ENCODE measurements at places on chromosomes 12 and 14. TPM values are rescaled to one million over a fixed set of nuclear protein-coding genes. Genes with fewer than 3 reads are reported as not detected.
A peak's percentile ranks its signal among the peaks of the same experiment; 100 is the strongest.

DNA sequence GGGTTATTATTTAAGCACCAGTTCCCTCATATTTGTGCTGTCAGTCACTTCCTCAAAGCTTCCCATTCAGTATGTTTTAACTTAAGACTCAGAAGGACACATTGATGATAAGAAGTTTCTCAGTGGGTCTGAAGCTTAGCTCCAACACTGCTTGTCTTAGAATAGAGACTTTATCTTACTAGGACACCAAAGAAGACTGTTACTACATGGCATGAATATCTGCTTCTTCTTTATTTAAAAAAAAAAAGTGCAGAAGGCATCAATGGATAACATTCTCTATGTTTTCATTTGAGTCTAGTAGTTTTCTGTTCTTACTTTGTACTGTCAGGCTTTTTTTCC, 404.2 kb downstream of the DAD1 start:
- H3K27ac ChIP-seq, result no peak overlapping the region
- H3K27me3 ChIP-seq, result no peaks in the 10 kb centered on the region
- H3K4me3 ChIP-seq, result no peak overlapping the region
- no peak for DNase-seq

DNA sequence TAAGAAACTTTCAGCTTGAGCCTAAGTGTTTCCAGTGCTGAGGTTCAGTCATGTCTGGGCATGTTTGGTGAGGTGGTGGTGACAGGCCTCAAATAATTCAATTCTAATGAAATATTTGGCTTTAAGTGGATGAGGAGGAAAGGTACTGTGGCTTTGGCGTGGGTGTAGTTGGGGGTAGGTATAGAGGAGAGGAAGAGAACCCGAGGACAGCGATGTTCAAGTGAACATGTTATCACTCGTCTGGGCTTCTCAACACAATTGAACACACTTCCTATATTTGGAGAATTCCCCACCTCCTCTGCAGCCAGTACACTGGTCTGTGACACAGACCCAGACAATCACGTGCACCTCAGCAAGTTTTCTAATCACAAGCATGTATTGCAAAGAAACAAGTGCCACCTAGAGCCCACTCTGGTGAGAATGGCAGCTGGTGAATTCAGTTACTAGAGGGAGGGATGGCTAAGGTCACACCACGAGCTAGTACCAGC, 53.0 kb downstream of the IFNG-AS1 start:
- no peaks in the 10 kb centered on the region for H3K27me3 ChIP-seq
- no peak overlapping the region for H3K27ac ChIP-seq
- no peak overlapping the region for H3K4me3 ChIP-seq
- no peaks in the 10 kb centered on the region for H3K4me1 ChIP-seq

GRCh38 chr12:56087220-56087619, 7.3 kb downstream of the ERBB3 start:
- peak overlapping the region; percentile 68 for H3K27ac ChIP-seq
- H3K4me3 ChIP-seq, result no peak overlapping the region
- DNase-seq, result peak; percentile 91

GRCh38 chr12:118311666-118312065, 61.0 kb downstream of the TAOK3 start:
- H3K27me3 ChIP-seq, result no peaks in the 10 kb centered on the region
- H3K27ac ChIP-seq, result no peak overlapping the region
- H3K4me1 ChIP-seq, result peaks cover 15% of the 10 kb centered on the region
- DNase-seq, result no peak
- no peak overlapping the region for H3K4me3 ChIP-seq

DNA sequence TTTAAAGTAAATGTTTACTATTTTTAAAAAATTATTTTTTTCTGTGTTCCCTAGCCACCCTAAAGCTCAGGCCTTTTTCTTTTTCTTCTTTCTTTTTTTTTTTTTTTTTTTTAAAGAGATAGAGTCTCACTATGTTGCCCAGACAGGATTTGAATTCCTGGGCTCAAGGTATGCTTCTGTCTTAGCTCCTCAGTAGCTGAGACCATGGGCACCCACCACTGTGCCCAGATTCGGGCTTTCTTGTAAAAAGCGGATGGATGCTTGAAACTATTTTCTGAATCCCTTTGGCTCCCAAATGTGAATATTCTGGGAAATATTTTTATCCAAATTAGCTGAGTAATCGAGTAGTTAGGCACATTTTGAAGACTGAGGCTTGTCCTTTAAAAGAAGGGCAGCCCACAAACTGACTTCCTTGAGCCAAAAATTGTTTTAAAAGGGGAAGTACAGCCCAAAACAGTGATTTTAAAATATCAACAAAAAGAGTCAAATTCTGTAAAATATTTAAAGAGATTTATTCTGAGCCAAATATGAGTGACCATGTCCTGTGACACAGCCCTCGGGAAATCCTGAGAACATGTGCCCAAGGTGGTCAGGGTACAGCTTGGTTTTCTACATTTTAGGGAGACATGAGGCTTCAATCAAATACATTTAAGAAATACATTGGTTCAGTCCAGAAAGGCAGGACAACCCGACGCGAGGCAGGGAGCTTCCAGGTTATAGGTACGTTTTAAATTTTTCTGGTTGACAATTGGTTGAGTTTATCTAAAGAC, 28.8 kb upstream of the HIGD1C start:
- peak overlapping the region; percentile 92 for H3K27ac ChIP-seq
- DNase-seq, result no peak
- no peaks in the 10 kb centered on the region for H3K27me3 ChIP-seq
- H3K4me1 ChIP-seq, result peaks cover 38% of the 10 kb centered on the region

AMDHD1 gene
- 0.64 TPM for total RNA-seq

All from transverse colon (tissue), 4 donors.